ENCODE measurements at places on chromosomes 13 and 19.

DNA sequence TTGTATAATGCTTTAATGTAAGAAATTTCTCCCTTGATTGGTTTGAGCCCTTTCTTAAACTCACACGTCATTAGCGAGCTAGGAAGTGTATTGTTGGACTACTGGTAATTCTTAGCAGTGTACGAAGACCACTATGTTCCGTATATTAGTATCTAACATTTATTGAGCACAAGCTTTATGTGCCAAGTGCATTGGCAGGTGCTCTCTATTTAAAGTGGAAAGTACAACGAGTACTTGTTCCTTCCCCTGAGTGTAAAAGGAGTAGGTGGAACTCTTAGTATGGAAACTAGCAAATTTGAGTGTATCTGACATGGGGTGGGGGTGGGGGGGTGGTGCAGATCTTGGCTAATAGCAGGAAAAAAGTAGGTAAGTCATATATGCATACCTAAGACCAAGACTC is 594.7 kb downstream of the FGF9 start:
- no peak for DNase-seq

GRCh38 chr19:38388349-38389100 is at the start of gene SPRED3:
Gene SPRED3 (plus strand): TSS chr19:38388697. CDS start chr19:38390303, 1,606 bp downstream.
- DNase-seq: no peak

DNA sequence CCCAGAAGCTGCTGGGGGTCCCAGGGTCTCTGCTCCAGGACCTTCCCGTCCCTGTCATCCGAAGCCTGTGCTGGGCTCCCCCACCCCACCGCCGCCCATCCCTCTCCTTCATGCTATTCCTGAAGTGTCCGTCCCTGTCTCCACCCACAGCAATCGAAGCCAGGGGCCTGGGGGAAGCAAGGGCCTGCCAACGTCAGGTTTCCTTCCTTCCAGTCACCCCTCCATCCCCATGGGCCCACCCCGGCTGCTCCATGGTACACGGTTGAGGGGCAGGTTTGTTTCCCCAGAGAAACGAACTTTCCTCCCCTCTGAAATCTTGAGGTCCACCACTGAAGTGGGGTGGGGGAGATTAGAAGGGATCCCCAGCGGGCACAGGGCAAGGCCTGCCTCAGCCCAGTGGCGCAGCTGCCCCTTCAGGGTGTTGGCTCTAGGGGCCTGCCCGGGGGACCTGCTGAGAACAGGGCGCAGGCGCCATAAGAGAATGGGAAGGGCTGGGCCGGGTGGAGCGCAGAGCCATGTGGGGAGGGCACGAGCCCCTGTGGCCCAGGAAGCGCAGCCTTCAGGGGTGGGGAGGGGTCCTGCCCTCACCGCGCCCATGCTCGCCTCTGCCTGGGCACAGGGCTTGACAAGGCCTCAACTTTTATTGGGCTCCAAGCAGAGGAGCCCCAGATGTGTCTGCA is 16.1 kb downstream of the CEBPG start:
- DNase-seq: no peak

DNA sequence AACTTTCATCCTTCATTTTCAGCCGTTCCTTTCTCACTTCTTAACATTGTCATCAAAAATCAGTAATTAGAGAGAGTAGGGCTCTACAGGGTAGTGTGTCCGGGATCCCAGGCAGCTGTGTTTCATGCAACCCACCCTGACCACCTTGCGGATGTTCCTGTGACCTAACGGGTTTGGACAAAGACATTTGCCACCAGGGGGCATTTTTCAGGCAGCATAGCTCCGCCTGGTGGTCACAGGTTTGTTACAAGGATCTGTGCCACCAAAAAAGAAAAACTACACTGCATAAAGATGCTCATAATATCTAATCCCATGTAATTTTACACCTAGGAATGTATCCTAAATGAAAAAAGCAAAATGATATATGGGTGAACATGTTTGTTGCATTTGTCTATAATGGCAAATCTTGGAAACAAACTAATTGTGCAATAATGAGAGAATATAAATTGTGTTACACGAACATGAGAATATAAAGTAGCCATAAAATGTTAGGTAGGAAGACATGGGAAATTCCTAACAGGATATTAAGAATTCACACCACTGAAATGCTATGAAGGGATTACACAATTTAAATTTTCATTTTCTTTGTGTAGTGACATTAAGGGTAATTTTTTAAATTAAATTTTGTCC is 123.0 kb downstream of the SLC7A1 start:
- DNase-seq: peak; percentile 19

DNA sequence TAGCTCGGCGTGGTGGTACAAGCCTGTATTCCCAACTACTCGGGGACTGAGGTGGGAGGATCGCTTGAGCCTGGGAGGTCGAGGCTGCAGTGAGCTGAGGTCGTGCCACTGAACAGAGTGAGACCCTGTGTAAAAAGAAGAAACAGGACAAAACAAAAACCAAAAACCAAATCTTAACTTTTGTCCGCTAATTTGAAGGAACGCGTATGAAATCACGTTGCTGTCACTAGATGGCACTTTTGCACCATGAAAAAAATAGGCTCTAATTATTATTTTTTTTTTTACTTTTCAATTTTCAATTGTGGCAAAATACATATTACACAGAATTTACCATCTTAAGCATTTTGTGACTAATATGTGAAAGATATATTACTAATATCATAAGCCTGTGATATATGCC is 17.6 kb upstream of the ZNF835 start:
- DNase-seq: no peak

DNA sequence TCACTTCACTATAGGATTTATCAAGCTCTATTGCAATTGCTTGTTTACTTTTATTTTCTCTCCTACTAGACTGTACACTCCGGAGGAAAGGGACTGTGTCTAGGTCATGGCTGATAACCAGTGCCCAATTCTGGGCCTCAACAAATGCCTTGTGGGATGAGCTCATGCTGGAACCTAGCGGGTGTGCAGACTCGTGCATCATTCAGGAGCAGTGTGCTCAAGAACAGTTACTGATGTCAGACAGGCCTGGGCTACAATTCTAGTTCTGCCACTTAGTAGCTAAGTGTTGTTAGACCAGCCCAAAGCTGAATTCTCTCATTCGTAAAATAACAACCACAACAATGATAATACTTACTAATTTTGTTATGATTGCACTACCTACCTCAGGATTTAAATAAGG is 95.4 kb downstream of the CYSLTR2 start:
- no peak for DNase-seq

DNA sequence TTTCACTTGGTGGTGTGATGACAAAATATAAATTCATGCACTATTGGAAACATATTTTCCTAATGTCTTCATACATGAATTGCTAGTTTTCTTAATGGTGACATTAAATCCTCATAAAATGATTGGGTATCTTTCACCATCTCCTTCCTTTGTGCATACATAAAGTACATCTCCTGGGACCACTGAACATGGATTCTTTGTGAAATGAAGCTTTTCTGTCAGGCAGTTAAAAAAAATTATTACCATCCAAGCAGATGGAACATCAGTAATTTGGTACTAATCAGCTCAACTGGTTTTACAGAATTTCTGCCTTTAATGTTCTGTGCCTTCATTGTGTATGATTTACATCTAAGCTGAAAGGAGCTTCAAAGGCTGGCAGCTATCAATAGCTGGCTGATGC is 891.7 kb upstream of the SLC10A2 start:
- DNase-seq: no peak

DNA sequence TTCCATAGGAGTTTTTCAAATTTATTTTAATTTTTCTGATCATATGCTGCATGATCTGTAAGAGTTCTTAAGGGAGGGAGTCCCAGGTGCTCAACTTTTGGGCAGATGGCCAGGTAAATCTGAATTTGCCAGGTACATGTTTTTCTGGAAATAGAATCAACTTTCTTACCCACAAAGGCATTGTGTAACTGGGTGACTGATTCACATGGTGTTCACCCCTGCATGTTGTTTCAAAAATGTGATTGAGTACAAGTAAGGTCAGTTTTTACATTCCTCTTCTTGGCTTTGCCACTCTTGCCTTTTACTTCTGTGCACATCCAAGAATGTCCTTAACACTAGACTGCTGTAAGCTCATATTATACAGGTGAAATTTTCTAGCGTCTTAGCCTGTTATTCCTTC is 30.4 kb downstream of the RB1 start:
- DNase-seq: no peak

DNA sequence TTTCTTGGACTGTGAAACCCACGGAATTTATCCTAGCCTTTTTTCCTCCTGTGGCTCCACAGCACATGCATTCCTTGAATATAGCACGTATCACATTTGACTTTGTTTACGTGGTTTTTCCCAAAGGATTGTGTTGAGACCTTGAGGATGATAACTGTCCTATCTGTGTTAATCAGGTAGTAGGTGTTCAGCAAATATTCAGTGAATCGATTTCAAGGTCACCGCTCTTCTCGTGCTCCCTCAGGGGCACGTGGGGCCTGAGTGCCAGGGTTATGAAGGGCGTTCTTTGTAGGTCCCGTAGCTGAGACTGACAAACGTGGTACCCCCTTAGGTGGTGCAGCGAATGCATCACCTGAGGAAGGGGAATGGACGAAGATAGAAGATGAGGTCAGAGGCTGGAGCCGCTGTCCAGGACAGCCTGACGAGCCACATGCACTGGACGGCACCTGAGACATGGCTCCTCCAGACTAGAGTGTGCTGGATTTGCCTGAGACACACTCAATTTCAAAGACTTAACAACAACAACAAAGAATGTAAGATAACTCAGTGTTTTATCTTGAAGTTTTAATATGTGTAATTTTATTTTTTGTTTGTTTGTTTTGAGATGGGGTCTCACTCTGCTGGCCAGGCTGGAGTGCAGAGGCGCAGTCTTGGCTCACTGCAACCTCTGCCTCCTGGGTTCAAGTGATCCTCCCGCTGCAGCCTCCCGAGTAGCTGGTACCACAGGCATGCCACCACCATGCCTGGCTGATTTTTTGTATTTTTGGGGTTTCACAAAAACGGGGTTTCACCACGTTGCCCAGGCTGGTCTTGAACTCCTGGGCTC is 131.2 kb upstream of the RNF113B start:
- DNase-seq: no peak

DNA sequence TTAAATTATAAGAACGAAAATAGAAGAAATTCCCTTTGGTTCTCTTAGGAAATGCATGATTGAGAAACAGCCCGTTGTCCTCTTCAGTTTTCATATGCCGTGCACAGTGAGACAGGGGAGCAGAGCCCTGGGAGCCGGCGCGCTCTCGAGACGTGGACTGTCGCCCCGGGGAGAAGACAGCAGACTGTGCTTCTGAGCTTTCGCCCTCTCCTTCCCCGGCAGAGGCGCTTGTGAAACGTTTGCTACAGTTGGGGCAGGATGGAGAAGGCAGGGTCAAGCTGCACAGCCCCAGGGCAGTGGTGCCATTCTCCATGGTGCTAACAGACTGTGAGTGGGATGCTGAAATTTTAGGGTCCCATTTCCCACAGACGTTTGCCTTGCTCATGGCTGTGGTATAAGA is 192.2 kb upstream of the KL start:
- no peak for DNase-seq

GRCh38 chr19:14091813-14092462 is 1.4 kb upstream of the SAMD1 start:
- no peak for DNase-seq

- DNase-seq: no peak
Measured at GRCh38 chr13:33316890-33317289, 31.3 kb upstream of the STARD13 start.

GRCh38 chr13:24053519-24054251 is 106.8 kb upstream of the SPATA13 start:
- DNase-seq: peak; percentile 57

DNA sequence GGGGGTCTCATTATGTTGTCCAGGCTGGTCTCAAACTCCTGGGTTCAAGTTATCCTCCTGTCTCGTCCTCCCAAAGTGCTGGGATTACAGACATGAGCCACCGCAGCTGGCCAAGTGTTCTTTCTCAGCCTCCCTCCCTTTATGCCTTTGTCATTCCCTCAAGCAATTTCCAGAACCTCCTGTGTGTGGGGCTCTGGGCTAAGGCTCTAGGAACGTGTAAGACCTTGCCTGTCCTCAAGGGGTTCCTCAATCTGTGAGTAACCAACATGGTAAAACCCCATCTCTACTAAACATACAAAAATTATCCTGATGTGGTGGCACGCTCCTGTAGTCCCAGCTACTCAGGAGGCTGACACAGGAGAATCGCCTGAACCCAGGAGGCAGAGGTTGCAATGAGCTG is 15.5 kb upstream of the SPACA4 start:
- DNase-seq: no peak

GRCh38 chr19:18284712-18285360 is 3.4 kb upstream of the JUND start:
- DNase-seq: no peak

DNA sequence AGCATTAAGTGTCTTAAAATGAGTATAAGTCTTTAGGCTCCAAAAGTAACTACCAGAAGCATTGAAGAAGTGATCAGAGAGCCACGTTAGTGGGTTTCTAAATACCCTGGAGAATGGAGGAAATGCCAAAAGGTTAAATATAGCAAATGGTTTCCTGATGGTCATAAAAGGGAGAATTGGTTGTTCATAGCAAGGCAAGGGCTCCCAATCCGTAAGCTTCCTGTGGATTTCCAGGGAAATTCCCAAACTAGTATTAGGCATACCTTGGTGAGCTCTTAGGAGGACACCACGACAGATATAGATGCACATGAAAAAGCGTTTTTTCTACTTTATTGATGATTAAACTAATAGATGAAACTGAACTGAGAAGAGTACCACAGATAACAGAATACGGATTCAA is 410.9 kb downstream of the FOXO1 start:
- no peak for DNase-seq

GRCh38 chr13:74444161-74444571 is 310.0 kb upstream of the KLF12 start:
- no peak for DNase-seq

GRCh38 chr13:93254775-93255174 is 28.2 kb downstream of the GPC6 start:
- no peak for DNase-seq

DNA sequence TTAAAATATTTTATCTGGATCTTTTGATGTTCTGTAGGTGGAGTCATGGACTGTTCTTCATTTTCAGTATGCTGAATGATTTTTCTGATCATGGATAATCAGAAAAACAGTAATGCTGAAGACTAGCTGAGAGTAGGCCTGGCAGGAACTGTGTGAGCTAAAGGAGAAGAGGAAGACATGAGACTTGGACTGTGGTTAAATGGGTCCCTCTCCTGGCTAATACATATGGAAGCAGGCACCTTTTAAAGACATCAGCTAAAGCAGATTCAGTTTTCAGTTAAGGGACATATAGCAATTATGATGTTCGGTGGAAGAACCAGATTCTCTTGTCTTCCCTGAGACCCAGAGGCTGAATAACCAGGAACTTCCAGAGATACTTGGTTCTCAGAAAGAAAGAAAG is 169.4 kb downstream of the OLFM4 start:
- no peak for DNase-seq
